Stimulated activated CD8-positive, alpha-beta memory T cell treated with anti-CD3 and anti-CD28 coated beads, Interleukin-12 subunit alpha, Interleukin-12 subunit beta, amount 100 ng/mL, for 1 hour (primary cell): ENCODE measurements at places on chromosomes 7 and 10.

GRCh38 chr7:26348234-26348851, 56.7 kb downstream of the SNX10 start:
- no peak for DNase-seq

DNA sequence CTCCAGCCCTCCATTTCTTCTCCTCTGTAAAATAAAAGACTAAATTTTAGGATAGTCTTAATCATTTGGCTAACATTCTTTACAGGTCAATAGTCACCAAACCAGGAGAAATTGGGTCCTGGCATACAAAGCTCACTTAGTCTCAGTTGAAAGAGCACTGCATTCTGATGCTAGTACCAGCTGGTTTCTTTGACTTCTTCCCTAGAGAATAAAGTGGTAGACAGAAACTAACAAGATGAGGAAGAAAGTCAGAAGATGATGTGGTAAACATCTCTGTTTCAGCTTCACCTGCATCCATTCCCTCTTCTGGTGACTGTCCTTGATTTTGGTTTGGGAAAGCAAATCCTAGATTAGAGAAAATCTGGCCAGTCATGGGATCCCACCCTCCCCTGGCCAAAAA, 37.2 kb downstream of the NKX2-3 start:
- no peak for DNase-seq

DNA sequence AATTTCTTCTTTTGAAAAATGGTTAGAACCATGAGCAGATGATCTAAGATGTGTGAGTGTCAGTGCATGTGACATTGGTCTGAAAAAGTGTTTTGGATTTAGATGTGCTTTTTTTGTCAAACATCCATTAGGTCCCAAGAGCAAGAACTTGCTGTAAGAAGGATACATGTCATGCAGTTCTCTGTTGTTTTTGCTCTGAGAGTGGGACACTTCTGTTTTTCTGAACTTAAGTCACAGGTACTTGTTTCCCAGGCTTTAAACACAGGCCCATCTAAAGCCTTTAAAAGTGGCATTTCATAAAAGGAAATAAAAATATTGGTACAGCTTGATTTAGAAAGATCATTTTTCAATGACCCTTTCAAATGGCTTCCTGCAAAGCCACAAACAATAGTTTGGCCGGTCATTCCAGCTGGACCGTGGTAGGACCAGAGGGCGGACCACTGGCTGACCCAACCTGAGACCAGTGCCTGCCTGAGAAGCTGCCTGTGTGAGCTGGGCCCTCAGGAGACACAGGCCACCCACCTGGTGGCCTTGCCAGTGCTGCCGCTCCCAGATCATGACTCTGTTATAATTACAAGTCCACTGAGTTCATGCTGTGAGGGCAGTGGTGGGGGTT, 92.7 kb downstream of the EEPD1 start:
- no peak for DNase-seq

DNA sequence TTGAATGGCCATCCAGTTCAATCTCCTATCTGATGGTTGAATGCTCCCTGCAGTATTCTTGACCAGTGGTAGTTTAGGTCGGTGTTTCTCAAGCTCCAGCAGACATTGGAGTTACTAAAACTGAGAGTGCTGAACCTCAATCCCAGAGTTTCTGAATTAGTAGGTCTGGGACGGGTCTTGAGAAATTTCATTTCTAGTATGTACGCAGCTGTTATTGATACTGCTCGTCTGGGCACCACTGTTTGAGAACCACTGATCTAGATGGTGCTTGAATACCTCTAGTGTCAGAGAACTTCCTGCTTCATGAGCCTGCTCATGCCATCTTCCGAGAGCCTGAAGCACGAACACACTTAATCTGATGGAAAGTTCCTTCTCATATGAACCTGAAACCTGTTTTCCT, 99.4 kb upstream of the CREB5 start:
- no peak for DNase-seq

- DNase-seq = no peak
These were observed 10.9 kb downstream of the PDZD8 start for GRCh38 chr10:117364110-117364960.
